ENCODE measurements at places on chromosomes 12 and 14.

DNA sequence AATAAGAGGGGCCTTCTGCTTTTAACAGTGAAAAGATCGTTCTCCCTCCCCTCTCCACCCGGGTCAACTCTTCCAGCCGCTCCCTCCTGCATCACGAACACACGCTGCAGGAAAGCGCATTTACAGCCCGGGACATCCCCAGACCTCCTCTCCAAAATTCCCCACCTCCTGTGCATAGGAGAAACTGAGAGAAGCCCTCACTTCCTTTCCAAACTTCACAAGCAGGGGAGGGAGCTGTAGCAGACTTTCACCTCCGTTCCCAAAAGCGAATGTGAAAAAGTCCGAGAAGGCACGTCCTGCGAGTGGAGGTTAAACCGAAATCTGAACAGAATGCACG lies 513 bp downstream of the BCAT1 start:
- no peak for DNase-seq

- no peak for DNase-seq
These were observed 51.1 kb downstream of the SLC38A1 start for GRCh38 chr12:46217541-46218321.

GRCh38 chr12:103043531-103044486 lies 86.3 kb downstream of the ASCL1 start:
- no peak for DNase-seq

GRCh38 chr12:78375461-78375860 lies 489.1 kb upstream of the SYT1 start:
- DNase-seq = no peak

DNA sequence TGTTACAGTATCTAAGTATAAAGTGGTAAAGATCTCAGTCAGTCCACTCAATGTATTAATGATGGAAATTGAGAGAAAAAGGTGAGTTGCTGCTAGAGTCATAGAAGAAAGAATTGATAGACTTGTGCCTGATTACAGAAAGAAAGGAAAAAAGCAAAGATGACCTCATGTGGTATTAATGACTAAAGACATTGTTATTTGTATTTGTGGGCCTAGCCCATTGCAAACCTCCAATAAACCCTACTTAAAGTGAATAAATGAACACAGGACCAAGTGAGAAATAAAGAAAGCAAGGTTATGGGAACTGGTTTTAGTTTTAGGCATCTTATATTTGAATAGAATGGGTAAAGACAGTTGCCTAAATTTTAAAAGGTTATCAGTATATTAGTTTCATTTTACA lies 105.5 kb downstream of the SYT1 start:
- DNase-seq = no peak

- no peak for DNase-seq
These were observed 18.6 kb upstream of the KRT77 start for GRCh38 chr12:52721838-52722470.

- no peak for DNase-seq
These were observed 25.6 kb downstream of the KCNK13 start for GRCh38 chr14:90087433-90087832.

DNA sequence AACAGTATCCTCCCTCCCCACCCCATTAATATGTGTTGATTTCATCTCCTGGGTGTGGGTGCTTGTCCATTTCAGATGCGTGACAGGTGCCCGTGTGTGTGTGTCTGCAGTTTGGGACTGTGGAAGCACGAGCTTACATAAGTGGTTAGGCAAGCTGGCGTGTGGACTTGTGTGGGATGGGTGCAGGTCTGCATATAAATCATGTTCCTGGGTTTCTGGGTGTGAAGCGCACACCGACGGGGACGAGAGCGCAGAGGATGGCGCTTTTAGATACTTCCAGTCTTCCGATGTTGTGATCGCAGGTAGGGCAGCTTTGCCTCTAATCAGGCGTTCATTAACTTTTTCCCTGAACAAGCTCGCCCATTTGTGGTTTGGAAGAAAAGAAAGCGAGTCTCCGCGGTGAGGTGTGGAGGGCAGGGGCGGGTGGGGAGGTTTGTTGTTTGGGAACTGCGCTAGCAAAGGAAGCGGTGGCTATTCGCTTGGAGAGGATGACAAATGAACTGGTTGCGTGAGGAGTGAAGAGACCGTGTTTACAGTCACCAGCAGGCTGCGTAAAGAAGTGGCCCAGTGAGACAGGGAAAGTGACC lies 865 bp downstream of the RGS6 start:
- DNase-seq = no peak

DNA sequence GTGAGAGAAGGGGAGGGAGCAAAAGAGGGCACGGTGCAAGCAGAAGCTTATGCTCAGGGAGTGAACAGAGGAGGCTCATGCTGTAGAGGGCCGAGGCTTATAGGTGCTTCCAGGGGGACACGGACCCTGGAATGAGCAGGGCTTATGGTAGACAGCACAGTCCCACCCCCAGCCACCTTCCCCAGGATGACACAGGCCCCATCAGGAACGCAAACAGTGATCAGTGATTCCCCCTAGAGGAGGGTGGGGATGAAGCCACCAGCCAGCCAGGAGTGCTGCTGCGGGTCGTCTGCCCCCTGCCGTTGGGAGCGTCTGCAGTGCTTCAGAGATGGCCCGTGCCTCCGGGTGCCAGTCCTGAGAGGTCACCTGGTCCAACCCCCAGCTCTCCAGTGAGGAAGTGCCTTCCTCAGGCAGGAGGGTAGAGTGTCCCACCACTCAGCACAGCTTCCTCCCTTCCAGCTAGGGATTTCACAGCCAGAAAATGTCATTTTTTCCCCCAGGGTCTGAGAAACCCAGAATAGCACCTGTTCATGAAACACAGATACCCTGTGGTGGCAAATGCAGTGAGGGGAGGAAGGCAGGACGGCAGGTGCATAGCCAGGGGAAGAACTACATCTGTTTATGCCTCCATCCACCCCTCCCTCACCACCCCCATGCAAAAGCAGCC lies 60.7 kb downstream of the SLC6A12 start:
- DNase-seq = no peak

DNA sequence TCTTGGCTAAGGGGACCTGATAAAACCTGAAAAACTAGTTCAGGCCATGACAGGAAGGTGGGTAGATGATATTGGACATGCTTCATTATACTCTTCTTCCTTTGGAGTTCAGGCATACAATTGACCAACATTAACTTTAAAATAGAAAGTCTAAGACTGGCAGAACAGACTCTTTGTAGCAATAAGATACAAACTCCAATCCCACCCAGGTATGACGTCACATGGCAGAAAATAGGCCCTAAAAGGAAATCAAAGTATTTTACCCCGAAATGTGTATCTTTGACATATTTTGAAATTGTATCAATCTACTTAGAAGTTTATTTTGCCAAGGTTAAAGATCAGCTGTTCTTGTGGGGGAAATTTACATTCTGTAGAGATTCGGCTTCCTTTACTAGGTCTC lies 198.1 kb upstream of the LRIG3 start:
- no peak for DNase-seq

DNA sequence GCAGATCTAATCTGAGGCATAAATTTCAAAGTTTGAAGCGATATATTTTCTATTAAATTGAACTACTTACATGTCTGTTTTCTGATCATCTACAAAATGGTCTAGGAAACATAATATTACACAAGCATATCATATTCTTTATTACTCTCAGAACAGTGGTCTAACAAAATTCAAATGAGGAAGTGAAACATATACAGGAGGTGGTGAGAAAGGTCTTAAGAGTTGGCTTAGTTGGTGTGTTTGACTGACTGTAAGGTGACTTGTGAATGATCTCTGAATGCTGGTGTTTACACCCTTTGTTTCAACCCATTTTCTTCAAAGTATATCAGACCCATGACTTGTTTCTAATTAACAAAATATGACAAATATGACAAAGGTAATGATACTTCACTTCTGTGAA lies 1156.8 kb downstream of the SLC16A7 start:
- no peak for DNase-seq

- no peak for DNase-seq
These were observed 19.2 kb downstream of the BLTP3B start for GRCh38 chr12:100123316-100124095.

DNA sequence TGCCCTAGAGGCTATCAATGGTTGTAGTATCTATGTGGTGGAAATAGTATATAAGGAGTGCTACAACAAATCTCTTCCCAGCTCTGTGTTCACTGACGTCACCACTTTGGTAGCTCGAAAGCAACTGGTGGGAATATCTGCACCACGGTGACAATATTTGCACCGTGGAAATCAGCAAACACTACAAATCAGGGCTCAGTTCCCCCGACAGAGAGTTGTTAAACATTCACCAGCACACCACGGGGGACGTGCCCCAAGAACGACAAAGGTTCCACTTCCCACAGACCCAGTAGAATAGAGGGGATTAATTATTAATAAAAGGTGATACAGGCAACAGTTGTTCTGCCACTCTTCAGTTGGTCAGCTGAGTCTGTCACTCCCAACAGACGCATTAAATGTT lies 98.4 kb downstream of the CCDC60 start:
- no peak for DNase-seq

GRCh38 chr14:96588410-96589257 lies 86.5 kb downstream of the PAPOLA start:
- DNase-seq = no peak

DNA sequence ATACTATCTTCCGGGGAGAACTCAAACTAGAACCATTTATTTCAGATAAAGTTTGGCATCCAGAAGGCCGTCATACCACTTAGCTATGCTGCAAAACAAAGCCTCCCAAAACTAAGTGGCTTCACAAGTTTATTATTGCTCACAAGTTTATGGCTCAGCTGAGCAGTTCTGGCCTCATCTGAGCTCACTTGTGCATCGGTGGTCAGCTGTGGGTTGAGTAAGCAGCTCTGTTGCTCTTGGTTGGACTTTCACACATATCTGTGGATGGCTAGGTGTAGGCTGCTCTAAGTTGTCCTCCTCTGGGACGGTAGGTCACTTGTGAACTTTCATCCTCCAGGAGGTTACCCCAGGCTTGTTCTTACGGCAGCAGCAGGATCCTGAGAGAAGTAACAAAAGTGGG lies 162.7 kb downstream of the BTG1 start:
- DNase-seq = no peak

DNA sequence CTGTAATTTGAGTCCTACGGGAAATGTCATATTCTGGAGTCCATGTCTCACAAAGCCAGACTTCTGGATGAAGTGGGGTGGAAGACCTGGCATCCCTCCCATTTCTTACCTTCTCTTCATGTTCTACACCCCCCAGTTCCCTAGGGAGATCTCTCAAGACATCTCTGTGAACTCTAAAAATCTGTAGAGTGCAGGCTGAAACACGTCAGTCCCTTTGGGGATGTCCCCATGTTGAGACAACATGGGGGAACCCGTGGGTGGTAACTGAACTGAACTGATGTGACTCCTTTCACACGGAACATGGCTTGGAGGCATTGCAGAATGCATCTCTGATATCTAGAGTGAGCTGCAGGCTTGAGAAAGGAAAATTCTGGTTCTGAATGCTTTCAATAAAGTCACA lies 15.2 kb downstream of the SERPINA12 start:
- DNase-seq = no peak

- no peak for DNase-seq
These were observed 26.4 kb downstream of the MOK start for GRCh38 chr14:102278631-102278935.

DNA sequence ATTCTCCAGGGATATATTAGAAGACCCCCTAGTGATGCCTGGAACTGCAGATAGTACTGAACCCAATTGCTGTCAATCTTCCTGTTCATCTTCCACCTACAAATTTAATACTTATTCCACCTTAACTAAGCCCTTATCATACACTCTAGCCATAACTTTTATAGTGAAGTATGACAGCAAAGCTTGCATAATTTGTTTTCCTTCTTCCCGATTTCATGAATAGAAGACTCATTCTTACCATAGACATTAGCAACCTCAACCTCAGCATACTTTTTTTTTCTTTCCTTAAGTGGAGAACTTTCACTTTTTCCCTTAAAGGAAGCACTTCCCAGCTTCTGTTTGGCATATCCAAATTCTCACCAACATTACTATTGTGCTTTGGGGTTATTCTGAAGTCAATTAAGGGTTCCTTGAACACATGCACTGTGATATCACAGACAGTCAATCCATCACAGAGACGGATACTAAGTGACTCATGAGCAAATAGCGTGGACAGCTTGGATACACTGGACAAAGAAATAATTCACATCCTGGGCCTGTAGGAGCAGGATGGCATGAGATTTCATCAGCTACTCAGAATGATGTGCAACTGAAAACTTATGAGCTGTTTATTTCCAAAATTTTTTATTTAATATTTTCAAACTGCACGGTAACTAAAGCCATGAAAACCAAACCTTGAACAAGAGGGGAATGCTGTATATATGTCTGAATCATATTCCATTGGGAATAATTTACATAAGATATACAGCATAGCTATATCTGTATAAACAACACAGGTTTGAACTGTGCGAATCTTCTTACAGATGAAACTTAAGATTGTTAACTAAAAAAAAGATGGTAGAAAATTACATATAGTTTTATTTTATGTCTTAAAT lies 63.9 kb downstream of the SYT1 start:
- DNase-seq = no peak

DNA sequence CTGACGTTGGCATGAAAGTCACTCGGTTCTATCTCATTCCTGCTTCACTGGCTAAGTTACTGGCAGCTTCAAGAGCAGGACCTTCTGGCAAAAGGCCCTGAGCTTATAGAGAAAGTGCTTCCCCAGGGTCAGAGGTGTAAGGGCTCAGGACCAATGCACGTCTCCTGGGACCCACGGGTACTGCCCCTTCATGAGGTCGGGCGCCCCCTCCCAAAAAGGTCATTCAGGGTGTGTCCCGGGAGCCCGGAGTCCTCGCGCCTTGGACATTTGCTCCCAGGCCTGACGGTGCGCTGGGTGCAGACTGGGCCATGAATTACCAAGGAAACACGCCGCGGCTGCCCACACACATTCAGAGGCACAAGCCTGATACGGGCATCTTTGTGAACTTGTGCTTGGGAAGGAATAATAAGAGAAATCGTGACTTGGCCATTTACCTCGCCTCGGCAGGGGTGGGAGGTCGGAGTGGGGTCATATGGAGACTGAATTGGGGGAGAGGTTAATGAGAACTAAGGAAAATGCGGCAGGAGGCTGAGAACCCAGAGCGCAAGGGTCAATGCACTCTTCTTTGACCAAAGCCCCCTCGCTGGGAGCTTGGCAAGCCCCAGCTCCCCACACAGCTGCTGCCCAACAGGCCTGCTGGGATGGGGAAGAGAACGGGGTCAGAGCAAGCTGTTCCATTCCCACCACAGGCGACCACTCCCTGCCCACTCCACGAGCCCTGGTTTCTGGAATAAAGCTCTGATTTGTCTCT lies 15.7 kb upstream of the SLC6A12 start:
- DNase-seq = no peak

GRCh38 chr12:92144631-92145480 lies 790 bp downstream of the BTG1 start:
- peak; percentile 14 for DNase-seq
